ENCODE measurements at places on chromosomes 2 and 18.

- DNase-seq = no peak
Observed at GRCh38 chr2:120778244-120778643, 42.6 kb downstream of the GLI2 start.

GRCh38 chr2:197982565-197982964 is 178.2 kb downstream of the PLCL1 start:
- DNase-seq = no peak

GRCh38 chr2:140344838-140345237 is 1564.6 kb upstream of the NXPH2 start:
- DNase-seq = no peak

GRCh38 chr2:27730261-27730662 is 41.3 kb upstream of the MRPL33 start:
- DNase-seq = no peak

GRCh38 chr2:41129988-41130387 is 678.1 kb upstream of the SLC8A1 start:
- no peak for DNase-seq

- no peak for DNase-seq
Observed at GRCh38 chr2:67574230-67574629, 177.1 kb downstream of the ETAA1 start.

DNA sequence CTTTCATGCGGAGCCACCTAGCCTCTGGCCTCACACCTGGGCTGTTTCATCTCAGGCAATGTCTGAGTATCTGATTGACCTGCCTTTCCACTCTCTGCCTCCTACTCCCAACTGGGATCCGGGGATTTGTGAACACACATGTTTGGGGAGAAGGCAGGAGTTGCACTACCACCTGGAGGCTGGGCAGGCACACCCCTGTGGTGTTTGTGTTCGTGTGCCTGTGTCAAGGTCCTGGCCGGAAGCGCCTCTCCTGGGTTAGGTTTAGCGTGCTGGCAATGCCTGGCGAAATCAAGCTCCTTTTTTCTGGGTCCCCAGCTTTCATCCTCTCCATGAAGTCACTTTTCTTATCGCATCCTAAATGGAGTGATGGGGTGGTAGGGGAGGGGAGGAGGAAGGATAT is 63.9 kb downstream of the GATA6 start:
- DNase-seq = no peak

DNA sequence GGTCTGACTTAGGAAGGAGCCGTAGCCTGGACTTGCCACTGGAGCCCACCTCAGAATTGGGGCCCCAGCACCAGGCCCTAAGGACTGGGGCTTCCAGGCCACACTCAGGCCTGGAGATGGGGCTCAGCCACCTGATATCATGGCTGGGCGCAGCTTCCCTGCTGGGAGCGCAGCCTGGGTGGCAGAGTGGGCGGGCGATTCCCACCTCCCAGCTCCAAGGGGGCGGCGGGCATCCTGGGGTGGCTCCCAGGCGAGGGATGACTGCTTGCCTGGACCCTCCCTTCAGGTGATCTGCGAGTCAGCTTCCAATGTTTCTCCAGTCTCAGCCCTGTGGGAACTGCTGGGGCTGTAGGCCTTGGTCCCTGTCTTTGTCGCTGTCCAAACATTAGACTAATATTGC is 20.1 kb downstream of the GPR35 start:
- DNase-seq = no peak

DNA sequence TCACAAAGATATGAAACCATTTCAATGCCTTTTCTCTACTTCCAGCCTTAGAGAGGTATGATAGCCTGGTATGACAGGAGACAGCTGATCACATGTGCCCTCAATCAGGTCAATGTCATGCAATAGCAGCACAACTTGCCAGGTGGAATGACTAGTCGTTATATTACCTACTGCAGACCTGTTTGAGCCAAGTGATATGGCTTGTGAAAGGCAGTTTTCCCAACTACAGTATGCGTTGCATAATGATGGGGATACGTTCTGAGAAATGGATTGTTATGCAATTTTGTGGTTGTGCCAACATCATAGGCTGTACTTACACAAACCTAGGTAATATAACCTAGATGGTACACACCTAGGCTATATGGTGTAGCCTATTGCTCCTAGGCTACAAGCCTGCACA is 262.8 kb downstream of the ICOS start:
- no peak for DNase-seq

DNA sequence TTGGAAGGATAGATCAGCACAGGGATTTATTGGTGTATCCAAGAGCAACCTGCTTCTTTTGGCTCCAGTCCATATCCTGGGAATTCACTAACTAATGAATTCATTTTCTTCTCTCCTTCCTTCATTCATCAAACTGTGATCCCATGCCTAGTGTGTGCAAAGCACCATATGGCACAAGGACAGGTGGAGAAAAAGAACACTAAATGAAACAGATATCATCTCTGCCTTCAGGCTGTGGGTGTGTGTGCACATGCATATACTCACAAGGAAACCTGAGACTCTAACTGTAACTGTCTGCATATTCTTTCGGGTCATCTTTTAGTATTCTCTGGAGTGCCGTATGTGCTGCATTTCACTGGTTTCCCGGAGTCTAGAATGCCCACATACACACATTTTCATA is 20.2 kb downstream of the TNP1 start:
- DNase-seq = no peak

DNA sequence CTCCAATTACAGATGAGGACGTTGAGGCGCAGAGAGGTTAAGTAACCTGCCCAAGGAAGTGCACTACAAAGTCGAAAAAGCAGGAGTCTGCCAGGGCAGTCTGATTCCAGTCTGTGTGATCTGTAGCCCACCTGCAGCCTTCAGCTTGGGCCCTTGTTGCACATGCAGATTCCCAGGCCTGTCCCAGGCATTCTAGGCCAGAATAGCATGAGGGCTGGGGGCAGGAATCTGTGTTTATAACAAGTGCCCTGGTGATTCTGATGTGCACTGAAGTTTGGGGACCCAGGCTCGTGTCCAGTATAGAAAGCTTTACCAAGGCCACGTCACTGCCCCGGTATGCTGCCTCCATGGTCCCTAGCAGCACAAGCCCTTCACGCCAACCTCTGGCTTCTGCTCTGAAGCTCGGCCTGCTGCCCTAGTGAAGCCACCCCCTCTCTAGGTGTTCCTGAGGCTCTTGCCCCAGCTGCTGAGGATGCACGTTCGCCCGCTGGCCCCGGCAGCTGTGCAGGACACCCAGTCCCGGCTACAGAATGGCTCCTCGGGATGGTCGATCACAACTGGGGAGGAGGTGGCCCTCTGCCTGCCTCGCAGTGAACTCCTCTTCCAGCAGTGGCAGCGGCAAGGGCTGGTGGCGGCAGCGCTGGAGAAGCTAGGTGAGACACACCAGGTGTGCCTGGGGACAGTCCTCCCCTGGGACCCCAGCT is 4.6 kb downstream of the CHRNG start:
- no peak for DNase-seq

GRCh38 chr2:61718965-61719364 is 134.9 kb downstream of the FAM161A start:
- DNase-seq = no peak

DNA sequence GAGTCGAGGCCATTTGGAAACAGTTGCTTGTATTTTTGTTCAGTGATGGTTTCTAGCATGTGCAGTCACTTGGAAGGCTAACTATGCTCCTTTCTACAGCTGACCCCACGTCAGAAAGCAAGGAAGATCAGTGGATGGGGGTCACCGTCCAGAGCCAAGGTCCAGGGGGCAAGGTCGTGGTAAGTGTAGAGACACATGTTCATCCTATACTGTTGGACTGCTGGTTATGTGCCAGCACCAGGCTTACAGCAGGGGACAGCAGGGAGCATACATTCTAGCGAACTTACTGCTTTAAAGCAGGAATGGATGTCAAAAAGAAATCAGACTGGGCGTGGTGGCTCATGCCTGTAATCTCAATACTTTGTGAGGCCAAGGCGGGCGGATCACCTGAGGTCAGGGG is 40.0 kb downstream of the ITGA6 start:
- no peak for DNase-seq

- no peak for DNase-seq
Observed at GRCh38 chr2:134932864-134933526, 14.4 kb downstream of the CCNT2 start.

DNA sequence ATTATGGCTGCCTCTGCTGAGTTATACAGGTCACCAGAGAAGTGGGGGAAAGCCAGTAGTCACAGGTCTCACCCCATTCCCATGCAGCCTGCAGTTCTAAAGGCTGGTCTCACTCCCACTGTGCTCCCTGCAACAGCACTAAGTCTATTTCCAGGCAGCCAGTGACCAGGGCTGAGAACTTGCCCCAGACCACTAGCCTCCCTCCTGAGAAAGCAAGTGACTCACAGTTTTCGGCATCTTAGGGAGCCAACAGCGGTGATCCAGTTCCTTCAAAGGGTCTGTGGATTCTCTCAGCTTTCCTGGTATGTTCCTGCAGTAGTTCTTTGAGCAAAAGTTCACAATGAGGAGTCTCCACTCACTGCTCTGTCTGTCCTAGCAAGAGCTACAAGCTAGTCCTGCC is 329.6 kb upstream of the MAP2 start:
- DNase-seq = no peak

- no peak for DNase-seq
Observed at GRCh38 chr2:278312-278926, 9.5 kb downstream of the ALKAL2 start.

GRCh38 chr2:54863660-54864059 is 140.2 kb downstream of the EML6 start:
- DNase-seq = no peak

- no peak for DNase-seq
Observed at GRCh38 chr18:75201282-75202270, 7.4 kb downstream of the PTGR3 start.

DNA sequence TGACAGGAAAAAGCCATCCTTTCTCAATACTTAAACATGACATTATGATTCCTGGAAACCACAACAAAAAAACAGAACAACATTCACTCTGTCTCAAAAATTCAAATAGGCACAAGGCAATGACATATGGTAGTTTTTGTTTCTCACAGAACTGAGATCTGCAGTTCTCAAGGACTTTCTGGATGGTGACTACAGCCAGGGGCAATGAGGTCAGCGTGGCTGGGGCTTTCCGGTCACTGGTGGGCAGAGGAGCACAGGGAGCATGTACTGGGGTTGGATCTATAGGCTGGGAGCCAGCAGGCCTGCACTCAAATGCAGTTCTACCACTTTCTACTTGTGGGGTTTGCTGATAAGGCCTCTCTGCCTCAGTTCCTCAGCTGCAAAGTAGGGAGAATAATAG is 72.0 kb downstream of the CTAGE1 start:
- DNase-seq = no peak

DNA sequence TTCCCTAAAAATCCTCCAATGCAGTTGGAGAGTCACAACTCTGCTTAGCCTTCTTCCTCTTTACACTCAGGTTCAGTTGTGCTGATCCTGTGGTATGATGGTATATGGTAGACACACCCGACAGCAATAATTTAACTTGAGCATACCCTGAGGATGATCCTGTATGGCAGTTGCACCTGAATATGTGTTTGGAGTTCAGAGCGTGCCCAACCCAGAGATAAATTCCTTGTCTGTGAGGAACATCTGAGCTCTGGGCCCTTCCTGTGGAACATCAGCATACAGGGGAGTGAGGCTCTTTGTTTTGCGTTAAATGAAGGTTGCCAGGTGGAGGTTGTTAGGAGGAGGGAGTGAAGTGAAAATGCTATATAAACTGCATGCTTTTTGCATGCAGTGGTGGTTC is 187.7 kb downstream of the MYO3B start:
- no peak for DNase-seq

DNA sequence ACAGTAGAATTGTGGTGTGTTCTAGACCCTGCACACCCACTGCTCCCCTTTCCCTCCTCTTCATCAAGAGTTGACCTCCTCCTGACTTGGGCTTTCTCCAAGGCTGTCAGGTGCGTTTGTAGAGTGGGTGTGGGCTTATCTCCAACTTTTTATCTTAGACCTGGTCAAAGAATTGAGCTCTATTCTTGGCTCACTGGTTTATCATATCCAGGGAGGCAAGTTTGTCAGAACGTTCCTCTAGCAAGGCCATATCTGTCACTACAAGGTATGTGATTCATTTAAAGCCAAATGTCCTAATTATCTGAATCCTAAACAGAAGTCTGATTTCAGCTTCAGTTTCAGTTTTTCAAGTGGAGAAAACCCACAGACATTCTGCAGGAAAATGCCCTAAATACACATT is 117.1 kb upstream of the MGAT5 start:
- DNase-seq = no peak

GRCh38 chr2:184824597-184824996 is 226.3 kb downstream of the ZNF804A start:
- no peak for DNase-seq

- DNase-seq = peak; percentile 1
Observed at GRCh38 chr18:48801728-48802542, 148.8 kb downstream of the SMAD7 start.

- peak; percentile 38 for DNase-seq
Observed at GRCh38 chr2:25293958-25294562, 47.7 kb downstream of the DNMT3A start.

- DNase-seq = no peak
Observed at GRCh38 chr2:43131890-43132682, 94.3 kb downstream of the ZFP36L2 start.
